Activated CD4-positive, alpha-beta T cell treated with anti-CD3 and anti-CD28 coated beads for 36 hours (primary cell): ENCODE measurements at places on chromosomes 2 and 18. TPM values are rescaled to one million over a fixed set of nuclear protein-coding genes. Genes with fewer than 3 reads are reported as not detected.

GRCh38 chr2:71191570-71191943 is 35.3 kb downstream of the PAIP2B start:
- no peaks in the 10 kb centered on the region for H3K27me3 ChIP-seq
- DNase-seq, result no peak
- no peaks in the 10 kb centered on the region for H3K4me1 ChIP-seq
- H3K4me3 ChIP-seq, result no peak overlapping the region

GRCh38 chr2:12675801-12676200 is 40.9 kb upstream of the TRIB2 start:
- H3K4me1 ChIP-seq, result no peaks in the 10 kb centered on the region
- no peak overlapping the region for H3K4me3 ChIP-seq
- no peak overlapping the region for H3K27ac ChIP-seq
- no peaks in the 10 kb centered on the region for H3K27me3 ChIP-seq
- H3K36me3 ChIP-seq, result no peaks in the 10 kb centered on the region

DNA sequence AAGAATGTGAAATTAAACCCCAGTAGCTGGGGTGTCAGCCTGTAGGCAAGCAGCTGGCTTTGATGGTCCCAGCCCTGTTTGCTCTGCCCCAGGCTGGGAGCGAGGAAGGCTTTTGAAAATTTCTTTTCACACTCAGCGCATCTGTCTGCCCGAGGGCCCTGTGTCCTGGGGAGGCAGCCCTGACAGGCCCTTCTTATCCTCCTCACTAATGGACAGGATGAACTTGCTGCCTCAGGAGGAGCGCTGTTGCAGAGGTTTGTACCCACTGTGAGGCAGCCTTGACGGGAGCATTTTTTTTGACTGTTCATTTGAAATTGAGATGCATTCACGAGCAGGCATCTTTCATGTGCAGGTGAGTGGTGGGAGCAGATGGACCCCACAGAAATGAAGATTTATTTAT is 62.4 kb downstream of the SERPINB8 start:
- peaks cover 2% of the 10 kb centered on the region for H3K4me1 ChIP-seq
- DNase-seq, result no peak
- H3K27me3 ChIP-seq, result peaks cover 14% of the 10 kb centered on the region
- H3K4me3 ChIP-seq, result no peak overlapping the region

PPP1R1C gene
- total RNA-seq, result not detected
